Stimulated activated CD4-positive, alpha-beta T cell treated with anti-CD3 and anti-CD28 coated beads, Interleukin-12 subunit alpha, Interleukin-12 subunit beta, amount 100 ng/mL, for 24 hours (primary cell): ENCODE measurements at places on chromosomes 6 and 20.

DNA sequence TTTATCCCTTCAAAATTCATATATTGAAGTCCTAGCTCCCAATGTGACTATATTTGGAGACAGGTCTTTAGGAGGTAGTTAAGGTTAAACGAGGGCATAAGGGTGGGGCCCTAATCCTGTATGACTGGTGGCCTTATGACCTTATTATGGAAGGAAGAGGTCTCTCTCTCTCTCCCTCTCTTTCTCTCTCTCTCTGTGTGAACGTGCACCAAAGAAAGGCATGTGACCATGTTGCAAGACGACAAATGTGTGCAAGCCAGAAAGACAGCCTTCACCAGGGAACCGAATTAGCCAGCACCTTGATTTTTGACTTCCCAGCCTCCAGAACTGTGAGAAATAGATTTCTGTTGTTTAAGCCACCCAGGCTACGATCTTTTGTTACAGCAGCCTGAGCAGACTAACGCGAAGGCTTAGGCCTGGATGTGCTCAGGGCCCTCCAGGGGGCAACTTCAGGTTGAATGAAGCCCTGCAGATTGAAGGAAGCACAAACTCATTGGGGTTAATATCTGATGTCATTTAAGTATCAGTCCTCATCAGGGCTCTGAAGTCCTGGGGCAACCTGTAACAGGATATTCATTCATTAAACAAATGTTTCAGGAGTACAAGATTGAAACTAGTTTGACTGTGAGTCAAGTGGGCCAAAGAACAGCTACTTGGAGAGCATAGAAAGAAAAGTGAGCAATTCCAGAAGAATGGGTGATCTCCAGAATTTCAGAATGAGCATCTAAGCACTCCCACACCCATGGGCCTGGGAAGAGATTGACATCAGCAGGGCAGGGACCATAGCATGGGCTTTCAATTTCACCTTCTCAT, 157.4 kb upstream of the TNFAIP3 start:
- DNase-seq: no peak

DNA sequence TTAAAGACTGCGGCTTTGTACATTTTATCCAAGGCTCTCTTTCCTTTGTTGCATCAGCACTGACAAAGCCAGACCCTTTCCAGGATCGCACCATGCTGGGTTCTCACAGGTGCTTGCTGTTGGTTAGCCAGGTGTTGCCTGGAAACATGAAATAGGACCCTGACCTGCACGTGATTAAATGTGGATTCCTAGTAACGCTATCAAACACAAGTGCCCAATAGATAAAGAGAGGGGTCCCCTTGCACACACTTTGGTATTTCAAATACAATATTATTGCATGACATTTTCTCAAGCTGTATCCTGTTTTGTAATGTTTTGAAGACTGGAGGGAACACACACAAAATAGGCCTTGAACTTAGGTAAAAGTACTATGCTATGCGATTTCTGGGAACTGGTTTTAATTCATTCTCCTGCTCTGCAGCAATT, 73.3 kb downstream of the AKAP12 start:
- DNase-seq: no peak

- no peak for DNase-seq
Observed at GRCh38 chr20:51936377-51936776, 134.1 kb upstream of the SALL4 start.

DNA sequence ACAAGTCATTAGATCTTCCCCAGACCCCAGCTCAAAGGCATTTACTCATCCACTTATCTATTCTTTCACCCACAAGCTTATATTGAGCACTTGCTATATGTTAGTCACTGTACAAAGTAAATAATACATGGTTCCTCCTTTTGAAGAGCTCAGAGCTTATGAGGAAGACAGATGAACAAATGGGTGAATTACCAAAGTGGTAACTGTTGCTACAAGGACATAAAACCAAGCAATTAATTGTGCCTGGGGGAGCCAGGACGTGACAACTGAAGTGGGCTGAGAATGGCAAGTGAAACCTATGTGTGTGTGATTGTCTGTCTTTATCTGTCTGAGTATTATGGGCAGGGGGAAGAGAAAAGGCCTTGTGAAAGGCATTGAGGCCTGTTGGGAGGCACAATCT, 45.6 kb upstream of the AKIRIN2 start:
- no peak for DNase-seq
